CD4-positive, CD25-positive, alpha-beta regulatory T cell (primary cell): ENCODE measurements at places on chromosomes 12 and 14.

- no peak for DNase-seq
Measured at GRCh38 chr12:12725956-12726554, 8.9 kb downstream of the CDKN1B start.

GRCh38 chr12:132777614-132778013 lies 16.0 kb upstream of the ANKLE2 start:
- DNase-seq = no peak

- no peak for DNase-seq
Measured at GRCh38 chr12:68359674-68360073, 27.5 kb upstream of the MDM1 start.

- DNase-seq = no peak
Measured at GRCh38 chr14:98834119-98834518, 437.9 kb downstream of the BCL11B start.
